Inflammatory macrophage (primary cell): ENCODE measurements at places on chromosomes 6 and 20.
A peak's percentile ranks its signal among the peaks of the same experiment; 100 is the strongest.

GRCh38 chr6:96657344-96657743 lies 94.4 kb downstream of the FHL5 start:
- DNase-seq: no peak

- no peak for DNase-seq
Observed at GRCh38 chr6:40473026-40473425, 114.1 kb downstream of the LRFN2 start.

DNA sequence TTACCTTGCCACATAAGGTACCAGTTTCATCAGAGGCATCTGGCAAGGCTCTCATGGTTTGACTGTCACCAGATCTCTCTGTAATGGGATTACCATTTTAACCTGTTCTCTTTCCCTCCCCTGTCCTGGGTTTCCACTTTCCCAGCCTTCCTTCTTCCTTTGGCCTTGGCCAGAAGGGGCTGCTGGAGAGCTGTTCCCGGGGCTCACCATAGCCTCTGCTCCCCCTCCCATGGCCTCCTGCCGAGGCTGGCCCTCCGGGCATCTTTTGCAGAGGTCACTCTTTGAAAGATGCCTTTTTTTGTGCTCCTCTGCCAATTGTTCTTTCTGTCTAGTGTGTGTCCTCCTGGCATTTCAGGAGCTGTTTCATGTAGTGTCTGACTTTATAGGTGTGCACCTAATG lies 100.7 kb upstream of the SCP2D1 start:
- DNase-seq: no peak

GRCh38 chr6:100393493-100393892 lies 71.2 kb downstream of the SIM1 start:
- DNase-seq: no peak

DNA sequence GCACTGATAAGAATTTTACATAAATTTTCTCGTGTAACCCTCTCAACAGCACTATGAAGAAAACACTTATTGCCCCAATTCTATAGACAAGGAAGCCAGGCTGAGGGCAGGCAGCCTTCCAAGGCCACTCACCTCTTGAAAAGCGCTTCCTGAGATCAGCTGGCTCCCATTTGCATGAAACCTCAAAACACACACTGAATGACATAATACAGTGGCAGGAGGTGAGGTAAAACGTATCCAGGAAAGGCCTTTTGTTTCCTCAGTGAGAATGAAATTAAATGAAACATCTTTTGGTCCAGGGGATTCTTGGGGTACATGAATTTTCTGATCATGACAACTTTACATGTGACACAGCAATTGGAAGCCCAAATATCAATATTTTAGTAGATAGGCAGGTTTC lies 112.5 kb downstream of the WDR27 start:
- no peak for DNase-seq

DNA sequence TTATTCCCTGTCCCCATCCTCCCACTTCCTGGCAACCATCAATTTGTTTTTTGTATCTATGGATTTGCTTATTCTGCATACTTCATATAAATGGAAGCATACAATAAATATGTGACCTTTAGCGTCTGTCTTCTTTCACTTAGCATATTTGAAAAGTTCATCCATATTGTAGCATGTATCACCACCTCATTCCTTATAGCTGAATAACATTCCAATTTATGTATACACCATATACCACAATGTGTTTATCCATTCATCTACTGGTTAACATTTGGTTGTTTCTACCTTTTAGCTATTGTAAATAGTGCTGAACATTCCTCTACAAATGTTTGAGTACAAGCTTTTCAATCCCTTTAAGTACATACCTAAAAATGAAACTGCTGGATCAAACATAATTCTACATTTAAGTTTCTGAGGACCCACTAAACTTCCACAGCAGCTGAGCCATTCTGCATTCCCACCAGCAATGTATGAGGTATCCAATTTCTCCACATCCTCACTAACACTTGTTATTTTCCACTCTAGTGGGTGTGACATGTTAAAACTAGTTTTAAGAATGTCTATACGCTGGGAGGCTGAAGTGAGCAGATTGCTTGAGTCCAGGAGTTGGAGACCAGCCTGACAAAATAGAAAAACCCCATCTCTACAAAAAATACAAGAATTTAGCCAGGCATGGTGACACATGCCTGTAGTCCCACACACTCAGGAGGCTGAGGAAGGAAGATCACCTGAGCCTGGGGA lies 32.9 kb downstream of the NUDT3 start:
- DNase-seq: no peak

- DNase-seq: no peak
Observed at GRCh38 chr6:107491760-107492660, 2.1 kb downstream of the SOBP start.

DNA sequence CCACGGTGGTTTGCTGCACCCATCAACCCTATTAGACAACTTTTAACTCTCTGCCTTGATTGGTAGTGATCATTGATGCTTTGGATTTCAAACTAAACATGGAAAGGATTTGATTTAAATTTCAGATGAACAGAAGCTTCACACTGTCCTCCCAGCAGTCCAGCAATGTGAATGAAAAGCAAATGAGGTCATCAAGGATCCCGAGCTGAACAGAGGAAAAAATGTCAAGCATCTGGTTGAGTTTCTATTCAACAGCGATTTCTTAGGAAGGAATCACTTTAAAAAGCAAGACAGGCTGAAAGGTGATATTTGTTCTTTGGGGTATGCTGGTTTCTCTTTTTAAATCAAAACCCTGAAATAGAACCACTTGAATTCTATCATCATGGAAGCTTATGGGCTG lies 10.6 kb upstream of the SAMD3 start:
- DNase-seq: no peak

DNA sequence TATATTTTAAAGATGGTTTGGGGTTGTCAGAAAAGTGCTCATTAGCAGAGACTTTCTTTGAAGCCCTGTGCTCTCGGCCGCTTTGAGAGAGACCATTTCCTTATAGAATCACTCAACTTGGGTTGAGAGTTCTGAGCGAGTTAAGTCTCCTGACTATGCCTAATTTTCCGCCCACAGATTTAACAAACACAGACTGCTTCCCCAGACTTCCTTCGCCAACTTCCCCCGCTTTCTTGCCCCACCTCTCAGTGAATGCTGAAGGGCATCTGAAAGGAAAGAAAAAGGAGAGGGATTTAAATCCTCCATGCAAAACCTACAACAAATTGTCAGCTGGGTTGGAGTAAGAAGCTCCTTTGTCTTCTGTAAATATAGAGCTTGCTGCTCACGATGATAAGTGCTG lies 224.0 kb downstream of the EYA2 start:
- peak; percentile 94 for DNase-seq

DNA sequence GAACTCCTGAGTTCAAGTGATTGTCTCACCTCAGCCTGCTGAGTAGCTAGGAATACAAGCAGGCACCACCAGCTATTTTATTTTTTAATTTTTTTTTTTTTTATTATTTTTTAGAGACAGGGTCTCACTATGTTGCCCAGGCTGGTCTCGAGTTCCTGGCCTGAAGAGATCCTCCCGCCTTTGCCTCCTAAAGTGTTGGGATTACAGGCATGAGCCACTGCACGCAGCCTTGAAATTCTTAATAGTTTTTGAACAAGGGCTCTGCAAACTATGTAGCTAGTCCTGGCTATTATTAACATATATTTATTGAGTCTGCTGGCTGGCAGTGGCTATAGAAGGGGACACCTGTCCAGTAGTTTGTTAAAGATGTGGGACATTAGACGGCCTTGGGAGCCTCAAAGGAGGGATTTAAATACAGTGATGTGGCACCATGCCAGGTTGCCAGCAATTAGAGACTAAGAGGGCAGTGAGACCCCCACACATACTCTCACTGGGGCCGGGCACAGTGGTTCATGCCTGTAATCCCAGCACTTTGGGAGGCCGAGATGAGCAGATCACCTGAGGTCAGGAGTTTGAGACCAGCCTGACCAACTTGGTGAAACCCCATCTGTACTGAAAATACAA lies 21.1 kb upstream of the TAF8 start:
- DNase-seq: no peak

GRCh38 chr20:31698803-31699718 lies 23.6 kb downstream of the BCL2L1 start:
- peak; percentile 93 for DNase-seq

- peak; percentile 52 for DNase-seq
Observed at GRCh38 chr6:11277275-11278206, 45.1 kb upstream of the NEDD9 start.

GRCh38 chr6:31794866-31795615 lies 511 bp downstream of the VARS1 start:
- DNase-seq: no peak

GRCh38 chr6:125193208-125193607 lies 39.6 kb downstream of the TPD52L1 start:
- no peak for DNase-seq

GRCh38 chr6:108673153-108673552 lies 112.4 kb downstream of the FOXO3 start:
- no peak for DNase-seq

DNA sequence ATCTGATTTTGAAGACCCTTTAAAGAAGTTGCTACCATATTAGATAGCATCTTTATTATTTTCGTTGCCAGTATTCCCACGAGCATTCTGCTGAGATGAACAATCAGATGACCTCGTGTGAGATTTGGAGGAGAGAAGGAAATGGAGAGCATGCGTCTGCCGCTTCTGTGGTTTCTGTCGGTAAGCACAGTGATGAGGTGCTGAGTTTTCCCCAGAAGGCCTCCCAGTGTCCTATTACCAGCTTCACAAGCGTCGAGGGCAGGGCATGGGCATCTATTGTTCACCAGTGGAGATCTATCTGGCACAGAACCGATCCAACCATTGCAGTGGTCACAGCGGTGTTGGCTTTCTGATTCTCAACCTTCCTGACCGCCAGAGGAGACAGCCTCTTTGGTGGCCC lies 29.4 kb downstream of the TRAF3IP2 start:
- no peak for DNase-seq

DNA sequence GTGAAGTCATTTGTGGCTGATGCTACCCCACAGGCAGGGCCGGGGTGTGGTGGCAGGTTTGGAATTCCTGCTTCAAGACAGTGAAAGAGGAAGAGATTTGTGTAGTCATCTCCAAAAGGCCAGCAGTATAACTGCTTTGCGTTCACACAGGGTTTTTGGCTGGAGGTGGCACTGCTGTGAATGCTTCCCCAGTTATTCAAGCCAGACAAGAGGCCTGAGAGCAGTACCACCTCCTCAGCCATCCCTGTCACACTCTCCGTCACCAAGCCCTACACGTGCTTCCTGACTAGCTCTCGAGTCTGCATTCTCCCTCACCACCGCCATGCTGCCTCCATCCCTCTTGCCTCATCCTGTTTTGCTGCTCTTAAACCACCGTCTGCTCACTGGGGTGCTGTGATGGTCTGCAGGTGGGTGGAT lies 23.9 kb downstream of the ARMC2 start:
- peak; percentile 31 for DNase-seq

GRCh38 chr6:170358496-170358895 lies 51.9 kb downstream of the FAM120B start:
- no peak for DNase-seq

DNA sequence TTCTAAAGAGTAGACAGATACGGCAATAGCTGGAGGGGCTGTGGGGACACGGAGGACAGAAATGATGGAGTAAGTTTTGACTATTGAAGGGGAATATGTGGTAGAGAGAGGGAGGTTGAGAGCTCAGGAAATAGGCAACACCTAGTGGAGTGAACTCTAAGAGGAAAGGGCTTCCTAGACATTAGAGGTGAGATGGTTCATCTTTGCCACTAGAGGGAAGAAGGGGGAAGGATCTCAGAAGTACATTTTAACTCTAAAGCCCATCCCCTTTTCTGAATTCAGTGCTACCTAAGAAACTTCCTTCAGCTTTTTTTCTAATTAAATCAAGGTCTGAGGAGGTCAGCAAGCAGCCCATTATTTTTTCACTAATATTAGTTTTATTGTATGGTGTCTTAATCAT lies 689.4 kb upstream of the MAP3K7 start:
- no peak for DNase-seq

DNA sequence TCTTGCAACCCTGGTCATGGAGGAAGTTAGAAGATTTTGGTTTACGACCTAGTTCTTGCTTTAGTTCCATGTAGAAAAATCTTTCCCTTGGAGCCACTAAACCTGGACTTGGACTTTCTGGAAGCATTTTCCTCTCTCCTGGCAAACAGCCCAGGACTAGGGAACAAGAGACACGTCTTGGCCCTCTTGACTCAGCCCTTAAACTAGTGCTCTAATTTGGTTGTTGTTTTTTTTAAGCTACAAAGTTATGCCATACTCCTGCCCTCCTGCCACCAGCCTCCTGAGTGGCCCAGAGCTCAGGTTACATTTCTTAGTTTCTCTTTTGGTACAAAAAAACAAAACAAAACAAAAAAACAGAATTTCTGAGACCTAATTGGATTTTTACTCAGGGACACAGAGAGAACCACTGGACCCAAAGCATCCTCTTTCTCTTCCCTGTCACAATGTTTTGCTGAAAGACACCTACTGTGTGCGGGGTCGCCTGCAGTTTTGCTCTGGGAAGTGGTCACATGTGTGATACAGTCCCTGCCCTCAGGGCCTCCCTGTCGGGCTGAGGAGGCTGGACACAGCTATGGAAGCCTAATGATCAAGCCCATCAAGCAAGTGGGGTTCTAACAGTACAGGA lies 32.3 kb upstream of the SCUBE3 start:
- DNase-seq: no peak

GRCh38 chr6:125165256-125165655 lies 11.7 kb downstream of the TPD52L1 start:
- no peak for DNase-seq

DNA sequence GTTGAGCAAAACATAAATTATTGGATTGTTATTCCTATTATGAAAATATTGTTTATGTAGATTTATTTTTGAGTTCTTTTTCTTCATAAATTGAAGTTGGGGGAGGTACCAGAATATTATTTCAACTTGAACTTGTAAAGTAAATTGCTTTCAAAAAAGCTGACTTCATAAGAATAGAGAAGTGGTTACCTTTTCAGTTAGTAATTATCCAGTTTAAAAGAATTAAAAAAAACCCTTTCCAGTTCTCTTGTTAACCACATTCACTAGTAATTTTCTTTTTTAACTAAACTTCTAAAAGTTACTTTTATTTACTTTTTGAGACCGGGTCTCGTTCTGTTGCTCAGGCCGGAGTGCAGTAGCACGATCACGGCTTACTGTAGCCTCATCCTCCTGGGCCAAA lies 124.3 kb downstream of the CDKAL1 start:
- DNase-seq: no peak

GRCh38 chr6:163559661-163560060 lies 145.1 kb downstream of the QKI start:
- DNase-seq: peak; percentile 20

- DNase-seq: no peak
Observed at GRCh38 chr6:150230832-150231524, 88.1 kb downstream of the PPP1R14C start.

DNA sequence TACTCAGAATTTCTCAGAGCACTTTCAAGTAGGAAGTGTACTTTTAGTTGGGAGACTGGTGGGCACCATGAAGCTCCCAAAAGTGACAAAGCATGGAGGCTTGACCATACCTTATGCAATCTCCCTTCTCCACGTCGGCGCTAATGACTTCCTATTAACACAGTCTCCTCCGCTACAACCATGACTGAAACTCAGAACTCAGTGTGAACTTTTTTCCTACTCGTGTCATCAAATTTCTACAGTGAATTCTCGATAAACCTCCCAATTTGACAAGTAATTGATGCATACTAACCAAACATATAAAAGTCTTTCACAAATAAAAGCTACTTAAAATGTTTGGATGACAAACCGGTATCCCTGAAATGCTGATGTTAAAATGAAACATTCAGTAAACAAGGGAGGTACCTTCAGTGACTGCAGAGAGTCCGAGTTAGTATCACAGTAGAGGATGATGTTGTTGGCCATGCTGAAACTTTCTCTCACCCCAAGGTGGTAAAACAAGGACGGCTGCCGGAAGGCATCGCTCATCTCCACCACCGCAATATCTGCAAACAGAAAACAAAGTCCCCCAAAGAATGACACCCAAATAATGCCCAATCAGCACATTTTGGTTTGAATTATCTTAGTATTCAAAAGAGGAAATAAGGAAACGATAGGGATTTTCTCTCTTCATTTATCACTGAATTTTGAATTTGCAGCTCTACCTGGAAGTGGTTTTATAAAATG lies 72.1 kb downstream of the MAP3K5 start:
- DNase-seq: peak; percentile 84
